ENCODE measurements at places on chromosomes 1 and 21.

DNA sequence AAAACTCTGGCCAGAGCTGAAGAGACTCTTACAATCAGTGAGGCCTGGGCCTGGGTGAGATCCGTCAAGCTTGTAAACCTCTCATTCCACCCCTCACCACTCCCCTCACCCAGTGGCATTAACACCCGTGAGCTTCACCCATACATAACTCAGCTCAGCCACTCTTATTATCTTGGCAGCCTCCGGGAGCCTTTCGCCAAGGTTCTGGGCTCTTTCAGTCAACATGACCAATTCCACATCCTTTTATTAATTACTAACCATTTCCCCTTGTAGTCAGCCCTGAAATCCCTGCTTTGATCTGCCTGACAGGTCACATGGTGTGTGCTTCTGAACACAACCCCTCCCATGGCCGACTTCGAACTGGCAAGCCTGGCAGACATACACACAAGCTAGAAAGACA lies 134.8 kb downstream of the SETD4 start:
- no peak for DNase-seq

GRCh38 chr1:96522927-96523326 lies 198.7 kb upstream of the PTBP2 start:
- no peak for DNase-seq

DNA sequence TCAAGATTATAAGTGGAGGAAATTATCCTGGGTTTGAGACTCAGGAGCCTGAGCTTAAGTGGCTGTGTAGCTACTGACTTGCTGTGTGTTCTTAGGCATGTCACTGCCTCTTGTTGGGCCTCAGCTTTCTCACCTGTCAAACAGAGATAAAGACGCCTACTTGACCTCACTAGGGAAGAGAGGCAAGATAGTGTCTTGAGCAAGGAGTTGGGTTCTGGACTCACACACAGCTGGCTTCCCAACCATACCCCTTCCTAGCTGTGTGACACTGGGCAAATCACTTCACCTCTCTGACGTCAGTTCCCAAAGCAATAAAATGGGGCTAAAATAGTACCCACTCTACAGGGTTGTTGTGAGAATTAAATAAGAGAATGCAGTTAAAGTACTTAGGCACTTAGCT lies 11.6 kb upstream of the EPB41 start:
- DNase-seq: no peak

GRCh38 chr1:38605063-38605462 lies 254.5 kb downstream of the RRAGC start:
- no peak for DNase-seq

DNA sequence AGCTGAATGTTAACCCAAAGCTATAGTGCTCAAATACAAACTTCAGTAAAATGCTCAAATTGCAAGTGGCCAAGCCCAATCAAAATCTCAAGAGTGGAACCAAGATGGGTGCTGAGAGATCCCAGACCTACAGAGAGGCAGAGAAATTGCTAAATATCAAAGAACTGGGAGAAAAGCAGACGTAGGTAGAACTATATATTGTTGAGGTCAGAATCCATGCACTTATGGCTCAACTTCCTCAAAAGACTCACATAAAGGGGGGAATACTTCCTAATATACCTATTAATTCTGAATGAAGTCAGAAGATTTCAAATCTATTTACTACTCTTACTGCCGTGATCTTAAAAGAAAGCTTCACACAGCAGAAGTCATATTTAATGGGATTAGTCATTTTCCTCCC lies 65.2 kb downstream of the PUM1 start:
- no peak for DNase-seq

- DNase-seq: no peak
Observed at GRCh38 chr21:29939924-29940275, at the start of gene GRIK1. TSS of gene GRIK1 (minus strand) at chr21:29939996.

GRCh38 chr1:183585038-183585437 lies 5.2 kb downstream of the NCF2 start:
- DNase-seq: no peak

DNA sequence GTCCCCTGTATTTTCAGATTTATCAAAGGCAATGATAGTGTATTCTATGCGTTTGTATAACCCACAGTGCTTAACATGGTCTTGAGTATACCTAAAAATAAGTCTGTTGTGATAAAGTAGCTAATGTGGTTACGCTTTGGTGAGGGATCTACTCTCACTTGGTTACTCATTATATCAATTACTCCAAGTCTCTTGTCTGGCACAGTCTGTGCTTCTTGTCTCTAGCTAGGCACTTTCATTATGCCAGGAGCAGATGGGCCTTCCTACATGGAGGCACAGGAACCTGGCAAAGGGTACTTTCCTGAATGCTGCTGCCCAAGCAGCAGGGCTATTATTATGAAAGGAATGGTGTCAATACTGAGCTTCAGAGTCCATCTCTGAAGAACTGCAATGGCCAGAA lies 4.2 kb upstream of the PTPN22 start:
- no peak for DNase-seq

- DNase-seq: no peak
Observed at GRCh38 chr21:33857846-33858666, 57.5 kb downstream of the ATP5PO start.

GRCh38 chr21:42624095-42624790 lies 29.2 kb upstream of the PDE9A start:
- no peak for DNase-seq

- no peak for DNase-seq
Observed at GRCh38 chr21:41827951-41828883, 50.9 kb downstream of the PRDM15 start.

DNA sequence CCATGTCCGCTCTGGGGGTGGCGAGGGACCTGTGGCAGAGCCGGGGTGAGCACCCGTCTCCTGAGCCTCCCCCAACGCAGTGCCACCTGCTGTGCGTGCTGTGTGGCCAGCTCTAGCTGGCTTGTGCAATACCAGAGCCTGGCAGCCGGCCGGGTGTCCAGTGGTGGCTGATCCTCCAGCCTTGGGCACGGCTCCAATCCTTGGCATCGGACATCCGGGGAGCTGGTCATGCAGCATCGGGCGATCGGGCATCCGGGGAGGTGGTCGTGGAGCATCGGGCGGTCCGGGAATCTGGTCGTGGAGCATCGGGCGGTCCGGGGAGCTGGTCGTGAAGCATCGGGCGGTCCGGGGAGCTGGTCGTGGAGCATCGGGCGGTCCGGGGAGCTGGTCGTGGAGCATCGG lies 8.1 kb downstream of the SLX9 start:
- no peak for DNase-seq

DNA sequence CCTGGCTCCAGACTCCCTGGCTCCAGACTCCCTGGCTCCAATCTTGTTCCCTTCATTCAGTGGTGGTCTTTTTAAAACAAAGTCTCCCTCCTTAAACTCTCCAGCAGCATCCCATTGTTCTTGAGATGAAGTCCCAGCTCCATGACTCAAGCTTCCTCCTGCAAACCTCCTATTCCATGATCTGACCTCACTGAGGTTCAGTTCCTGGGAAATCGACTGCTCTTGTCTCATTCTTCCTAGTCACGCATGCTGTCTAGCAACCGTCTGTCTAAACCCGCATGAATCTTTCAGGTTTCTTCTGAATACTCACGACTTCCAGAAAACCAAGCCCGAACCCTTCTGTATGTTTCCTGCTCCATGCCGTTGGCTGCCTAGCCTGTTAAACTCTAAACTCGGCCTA lies 91.9 kb downstream of the RAVER2 start:
- no peak for DNase-seq

GRCh38 chr1:53295726-53296116 lies 32.1 kb downstream of the LRP8 start:
- no peak for DNase-seq

DNA sequence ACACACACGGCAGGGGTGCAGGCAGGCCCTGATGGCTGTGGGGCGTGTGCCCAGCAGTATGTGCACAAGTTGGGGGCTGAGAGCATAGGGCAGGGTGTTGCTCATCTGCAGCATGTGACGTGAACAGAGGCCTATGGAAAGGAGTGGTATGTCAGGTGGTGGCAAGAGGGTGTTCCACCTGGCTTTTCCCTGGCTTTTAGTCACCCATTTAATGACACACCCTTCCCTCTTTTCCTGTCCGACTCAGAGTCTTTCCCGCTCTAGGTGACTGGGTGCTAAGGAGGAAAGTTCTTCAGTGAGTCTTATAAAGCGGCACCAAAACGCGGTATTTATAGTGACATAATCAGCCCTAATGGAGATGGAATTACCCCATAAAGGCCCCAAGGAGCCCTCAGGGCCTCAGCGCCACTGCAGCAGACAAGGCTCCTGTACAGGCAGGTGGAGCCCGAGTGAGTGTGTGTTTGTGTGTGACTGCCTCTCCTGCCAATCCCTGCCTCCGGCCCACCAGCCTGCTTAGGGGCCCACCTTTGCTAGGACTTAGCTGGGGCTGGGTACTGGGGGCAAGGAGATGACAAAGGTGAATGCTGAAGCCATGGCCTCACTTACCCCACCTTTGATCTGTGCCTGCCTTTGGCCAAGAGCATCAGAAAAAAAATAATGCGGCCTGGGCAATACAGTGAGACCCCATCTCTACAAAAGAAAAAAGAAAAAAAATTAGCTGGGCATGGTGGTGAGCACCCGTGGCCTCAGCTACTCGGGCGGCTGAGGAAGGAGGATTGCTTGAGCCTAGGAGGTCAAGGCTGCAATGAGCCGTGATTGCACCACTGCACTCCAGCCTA lies 3.3 kb upstream of the EPHA2 start:
- no peak for DNase-seq

DNA sequence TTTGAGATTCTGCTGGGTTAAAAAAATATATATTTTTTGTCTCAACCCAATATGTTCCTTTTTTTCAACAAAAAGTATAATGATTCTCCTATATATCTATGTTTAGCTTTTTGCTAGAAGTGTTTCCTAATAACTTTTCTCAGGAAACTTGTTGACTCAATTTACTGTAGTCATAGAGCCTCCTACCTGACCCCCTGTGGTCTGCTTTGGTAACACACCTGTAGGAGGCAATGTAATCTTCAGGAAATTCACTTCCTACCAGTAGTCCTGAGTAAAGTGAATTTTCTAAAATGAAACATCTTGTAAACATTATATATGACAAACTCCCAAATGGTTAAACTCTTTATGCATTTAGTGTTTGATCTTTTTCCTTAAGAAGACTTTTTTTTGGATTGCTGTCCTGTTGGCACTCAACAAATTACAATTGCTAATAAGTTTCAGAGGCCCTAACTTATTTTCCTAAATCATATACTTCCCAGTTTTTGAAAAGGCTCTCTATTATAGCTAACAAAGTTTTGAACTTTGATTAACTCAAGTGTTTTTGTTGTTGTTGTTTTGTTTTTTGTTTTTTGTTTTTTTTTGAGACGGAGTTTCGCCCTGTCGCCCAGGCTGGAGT lies 118.3 kb downstream of the OLFML2B start:
- DNase-seq: peak; percentile 29

GRCh38 chr21:36769051-36769839 lies 70.3 kb downstream of the SIM2 start:
- DNase-seq: no peak

DNA sequence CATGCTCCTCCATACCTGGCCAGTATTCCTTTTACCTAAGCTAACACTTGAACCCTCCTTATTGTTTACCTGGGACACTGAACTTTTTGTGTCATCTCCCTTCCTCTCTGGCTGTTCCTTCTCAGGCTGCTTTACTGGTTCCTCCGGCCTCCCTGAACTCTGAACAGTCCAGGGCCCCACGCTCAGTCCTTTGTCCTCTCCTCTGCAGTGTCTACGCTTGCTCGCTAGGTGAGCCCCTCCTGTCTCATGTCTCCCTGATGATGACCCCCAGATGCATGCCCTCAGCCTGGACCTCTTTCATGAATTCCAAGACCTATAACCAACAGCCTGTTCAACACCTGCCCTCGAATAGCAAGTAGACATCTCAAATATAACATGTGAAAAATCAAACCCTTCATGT lies 108.4 kb upstream of the COA6 start:
- DNase-seq: no peak

- no peak for DNase-seq
Observed at GRCh38 chr1:39529901-39530535, 38.6 kb downstream of the BMP8A start.

DNA sequence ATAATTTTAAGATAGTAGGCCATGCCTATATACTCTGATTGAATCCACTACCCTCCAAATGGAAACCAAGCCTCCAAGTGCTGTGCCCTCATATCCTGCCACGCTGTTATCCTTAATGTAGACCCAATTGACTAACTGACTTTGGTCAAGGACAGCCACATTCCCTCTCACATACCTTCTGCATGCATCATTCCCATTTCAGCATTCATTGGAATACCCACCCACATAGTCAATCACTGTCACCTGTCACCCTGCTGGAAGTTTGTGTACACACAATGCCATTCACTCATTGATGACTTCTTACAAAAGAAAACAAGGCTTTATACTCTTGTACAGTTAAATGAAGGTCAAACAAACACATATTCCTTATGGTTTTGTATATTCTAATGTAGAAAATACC lies 221.1 kb upstream of the PBX1 start:
- no peak for DNase-seq

GRCh38 chr1:169495916-169496315 lies 10.2 kb upstream of the SLC19A2 start:
- DNase-seq: no peak

GRCh38 chr21:17250778-17251241 lies 262.0 kb upstream of the CXADR start:
- DNase-seq: no peak

DNA sequence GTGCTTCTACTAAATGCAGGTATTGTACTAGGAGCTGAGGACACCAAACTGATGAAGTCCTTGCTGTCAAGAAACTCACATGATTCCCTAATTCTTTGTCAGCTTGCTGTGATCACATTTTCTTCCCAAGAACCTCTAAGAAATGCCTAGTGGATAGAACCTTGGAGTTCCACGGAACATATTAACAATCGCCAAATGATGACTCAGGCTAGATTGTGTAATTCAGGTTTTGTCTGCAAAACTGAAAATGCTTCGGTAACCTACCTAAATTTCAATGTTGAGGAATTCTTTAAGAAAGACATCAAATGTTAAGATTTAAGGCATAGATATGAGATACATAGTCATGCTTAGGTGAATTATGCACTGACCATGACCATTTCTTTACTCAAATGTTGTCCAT lies 1.7 kb upstream of the GADD45A start:
- DNase-seq: no peak

DNA sequence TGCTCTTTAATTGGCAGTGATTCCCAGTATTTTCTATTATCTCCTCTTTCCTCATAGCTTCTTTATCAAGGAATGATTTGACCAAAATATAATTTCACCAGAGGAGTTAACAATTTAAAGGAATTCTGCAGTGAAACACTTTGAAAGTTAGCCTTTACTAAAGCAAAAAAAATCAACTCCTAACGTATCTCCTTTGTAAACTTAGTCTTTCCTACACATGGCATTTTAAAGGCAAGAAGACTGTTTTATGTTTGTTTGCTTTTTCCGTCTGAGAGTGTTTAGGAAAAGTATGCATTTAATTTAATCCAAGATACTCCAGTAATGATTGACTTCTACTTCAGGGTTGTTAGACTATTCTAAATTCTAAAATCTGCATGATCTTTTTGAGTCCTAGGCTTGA lies 15.9 kb downstream of the ATP6V1G3 start:
- DNase-seq: no peak

GRCh38 chr1:172298141-172298540 lies 122.3 kb upstream of the C1orf105 start:
- no peak for DNase-seq

DNA sequence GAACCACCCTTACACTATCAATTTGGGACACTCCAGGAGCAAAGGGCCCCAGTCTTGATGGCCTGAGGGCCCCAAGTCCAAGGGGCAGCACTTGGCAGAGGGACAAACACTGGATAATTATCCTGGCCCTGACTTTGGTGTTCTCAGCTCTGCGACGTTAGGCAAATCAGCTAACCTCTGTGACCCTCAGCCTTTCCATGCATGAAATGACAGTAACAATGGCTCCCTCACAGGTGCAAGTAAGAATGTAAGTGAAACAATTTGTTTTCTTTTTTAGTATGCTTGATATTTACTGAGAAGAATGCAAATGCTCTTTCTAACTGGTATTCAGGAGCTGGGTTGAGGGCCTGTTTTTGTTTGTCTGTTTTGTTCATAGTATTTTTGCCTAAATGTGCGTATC lies 61.6 kb upstream of the PRDX6 start:
- DNase-seq: no peak
